ENCODE measurements at places on chromosomes 2 and 18.

DNA sequence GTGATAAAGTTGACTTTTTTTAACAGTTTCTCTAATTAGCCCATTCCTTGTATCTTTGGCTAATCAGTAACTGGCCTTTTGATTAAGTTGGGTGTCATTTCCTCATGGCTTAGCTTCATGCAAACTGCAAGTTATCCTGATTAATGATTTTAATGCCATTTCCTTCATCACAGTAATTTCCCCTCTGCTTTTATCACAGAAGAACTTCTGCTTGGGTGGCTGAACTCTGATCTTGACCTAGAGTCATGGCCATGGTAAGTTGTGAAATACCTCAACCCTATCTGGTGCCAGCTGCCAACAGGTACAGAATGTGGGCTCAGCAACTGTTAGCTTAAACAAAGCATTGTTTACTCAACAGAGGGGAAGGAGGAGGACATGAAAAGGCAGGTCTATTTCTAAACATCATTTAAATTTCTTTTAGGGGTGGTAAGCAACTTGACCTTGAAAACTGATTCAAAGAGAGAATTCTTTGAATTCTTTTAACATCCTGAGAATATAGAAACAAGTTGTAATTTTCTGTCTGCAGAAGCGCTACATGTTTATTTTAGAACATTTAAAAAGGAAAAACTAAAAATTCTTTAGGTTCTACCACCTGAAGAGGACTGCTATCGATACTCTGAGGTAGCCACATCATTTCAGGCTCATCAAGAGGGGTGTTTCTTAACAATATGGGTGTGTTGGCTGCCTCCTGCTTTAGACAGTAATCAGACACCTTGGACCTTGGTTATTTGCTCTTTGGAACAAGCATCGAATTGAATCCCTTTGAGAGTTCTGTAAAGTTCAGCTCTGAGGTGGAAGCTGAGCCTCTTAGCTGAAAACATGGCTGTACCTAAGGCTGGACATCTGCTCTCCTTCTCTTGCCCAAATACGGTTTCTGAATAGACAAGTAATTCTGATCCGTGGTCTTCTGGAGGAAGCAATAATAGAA is 39.7 kb downstream of the ANXA4 start:
- no peak for DNase-seq

- DNase-seq, result no peak
These were observed 126.0 kb downstream of the OSBPL1A start for GRCh38 chr18:24271381-24272228.

DNA sequence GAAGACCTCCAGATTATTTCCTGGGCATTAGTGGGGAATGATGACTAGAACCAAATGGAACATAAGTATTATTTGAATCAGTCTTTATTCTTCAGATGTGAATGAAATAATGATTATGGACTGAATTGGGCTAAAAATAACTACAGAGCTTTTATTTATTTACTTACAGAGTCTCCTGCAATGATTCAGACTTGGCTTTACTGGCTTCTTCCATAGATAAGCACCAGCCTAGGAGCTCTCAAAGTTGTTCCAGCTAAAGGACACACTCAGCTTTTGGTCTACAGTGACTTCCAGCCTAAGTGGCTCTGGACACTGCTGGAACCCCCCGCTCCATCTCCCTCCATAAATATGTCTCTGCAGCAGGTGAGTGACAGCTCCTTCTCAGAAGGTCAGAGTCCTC is 24.3 kb upstream of the ARHGAP25 start:
- DNase-seq, result no peak

- no peak for DNase-seq
These were observed 24.2 kb downstream of the HPCAL1 start for GRCh38 chr2:10326707-10327594.

- no peak for DNase-seq
These were observed 25.9 kb upstream of the RESP18 start for GRCh38 chr2:219358170-219359075.

DNA sequence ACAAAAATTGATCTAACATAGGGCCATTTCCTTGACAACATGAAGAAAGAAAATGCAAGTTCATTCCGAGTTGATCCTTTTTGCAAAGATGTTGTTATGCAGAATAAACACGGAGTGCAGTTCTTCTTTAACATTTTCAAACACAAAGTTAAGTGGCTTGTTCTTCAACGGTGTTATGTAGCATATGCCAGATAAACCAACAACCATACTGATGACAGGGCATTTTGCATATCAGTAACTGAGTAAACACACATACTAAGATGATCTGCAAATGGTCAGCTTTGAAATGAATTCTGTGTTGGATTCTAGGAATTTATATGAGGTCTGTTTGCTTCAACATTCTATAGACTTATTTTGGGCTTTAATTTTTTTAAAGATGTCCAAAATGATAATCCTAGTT is 266.4 kb downstream of the GPD2 start:
- no peak for DNase-seq

- DNase-seq, result no peak
These were observed 414.9 kb downstream of the SATB2 start for GRCh38 chr2:199042660-199043379.

DNA sequence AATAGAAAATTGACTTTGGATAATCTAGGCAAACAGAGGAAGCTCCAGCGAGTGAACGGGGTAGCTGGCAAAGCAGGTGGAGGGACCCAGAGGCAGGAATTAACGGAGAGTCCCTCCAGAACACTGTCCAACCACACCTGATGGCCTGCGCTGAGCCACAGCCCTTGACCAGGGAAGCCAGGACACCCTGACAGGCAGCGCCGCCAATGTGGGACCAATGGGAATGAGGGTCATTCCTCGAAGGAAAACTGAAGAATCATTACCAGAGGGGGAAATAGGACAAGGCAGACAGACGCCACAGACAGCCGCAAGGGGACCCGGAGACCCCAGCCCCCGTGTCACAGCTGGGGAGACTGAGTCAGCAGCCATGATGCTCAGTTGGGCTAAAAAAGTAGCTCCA is 40.8 kb downstream of the HDAC4 start:
- DNase-seq, result no peak

DNA sequence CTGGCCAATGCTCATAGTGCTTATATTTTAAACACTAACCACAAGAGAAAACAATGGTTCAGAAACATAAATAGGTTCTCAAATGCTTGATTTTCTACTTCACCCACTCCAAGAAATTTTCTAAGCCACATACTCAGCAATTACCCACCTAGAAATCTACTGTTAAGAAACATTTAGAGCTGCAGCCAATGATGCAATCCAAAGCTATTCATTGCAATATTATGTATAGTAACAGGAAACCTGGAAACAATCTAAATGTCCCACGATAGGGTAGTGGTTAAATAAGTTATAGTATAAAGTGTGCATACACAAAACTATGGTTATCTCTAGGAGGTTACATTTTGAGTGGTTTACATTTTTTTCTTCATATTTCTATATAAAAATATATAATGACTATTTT is 5.7 kb downstream of the FAM237A start:
- DNase-seq, result no peak

GRCh38 chr18:43148231-43148630 is 32.7 kb upstream of the RIT2 start:
- DNase-seq, result no peak

- no peak for DNase-seq
These were observed 716.5 kb upstream of the RAB6C start for GRCh38 chr2:129262934-129263333.

DNA sequence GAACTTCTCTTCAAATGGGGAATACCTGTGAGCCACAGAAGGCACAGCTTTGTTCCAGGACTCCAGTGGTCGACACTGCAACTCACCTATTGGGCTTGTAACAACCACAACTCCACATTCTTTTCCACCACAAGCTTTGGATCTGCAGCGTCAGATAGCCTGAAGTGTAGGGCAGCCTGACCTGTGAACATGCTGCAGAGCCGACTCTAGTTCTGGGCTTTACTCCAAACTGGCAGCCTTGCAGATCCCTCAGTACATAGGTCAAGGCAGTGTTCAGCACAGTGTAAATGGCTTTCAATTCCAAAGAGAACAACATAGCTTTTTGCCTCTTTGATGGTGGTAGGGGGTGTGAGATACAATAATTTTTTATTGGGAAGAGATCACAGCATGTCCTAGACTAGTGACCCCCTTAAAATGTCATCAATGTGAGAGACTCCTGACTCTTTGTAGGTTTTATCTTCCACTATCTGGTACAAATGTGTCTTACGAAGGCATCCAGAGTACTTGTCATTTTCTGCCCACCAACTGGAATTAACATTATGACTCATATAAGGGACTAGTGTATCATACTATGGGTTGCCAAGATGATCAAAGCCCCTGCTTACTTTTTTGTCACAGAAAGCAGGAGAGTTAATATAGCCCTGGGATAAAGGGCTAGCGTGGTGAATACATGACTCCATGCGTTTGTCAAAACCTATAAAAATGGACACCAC is 149.8 kb downstream of the COPS8 start:
- no peak for DNase-seq

DNA sequence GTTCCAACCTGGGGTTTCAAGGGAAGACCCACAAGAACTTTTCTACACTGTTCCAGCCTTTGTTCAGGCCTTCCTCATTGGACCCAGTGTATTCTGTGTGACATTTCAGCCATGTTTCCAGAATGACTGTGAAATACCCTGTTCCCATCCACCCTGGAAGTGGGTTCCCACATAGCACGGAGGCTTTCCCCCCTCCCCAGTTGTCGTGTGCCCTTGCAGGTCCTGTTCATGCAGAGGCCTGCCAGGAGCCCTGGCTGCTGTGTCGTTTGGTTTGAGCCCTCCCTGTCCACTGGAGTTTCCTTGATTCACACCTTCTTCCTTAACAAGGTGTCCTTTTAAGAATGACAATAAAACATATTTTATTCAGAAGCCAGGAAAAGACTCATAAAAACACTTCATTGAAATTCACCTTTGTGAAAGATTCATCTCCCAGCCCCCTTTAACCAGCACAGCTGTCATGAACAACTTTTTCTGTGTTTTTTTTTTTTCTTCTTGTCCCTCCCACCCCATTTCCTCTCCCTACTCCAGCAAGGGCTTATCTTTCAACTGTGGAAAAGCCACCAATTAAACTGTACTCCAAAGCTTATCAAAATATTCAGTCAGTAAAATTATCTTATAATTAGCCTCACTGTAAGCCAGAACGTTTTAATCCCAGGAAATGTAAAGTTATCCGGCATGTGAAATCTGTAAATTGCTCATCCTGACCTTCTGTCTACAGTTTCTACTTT is 106.4 kb downstream of the ACOXL start:
- DNase-seq, result no peak

DNA sequence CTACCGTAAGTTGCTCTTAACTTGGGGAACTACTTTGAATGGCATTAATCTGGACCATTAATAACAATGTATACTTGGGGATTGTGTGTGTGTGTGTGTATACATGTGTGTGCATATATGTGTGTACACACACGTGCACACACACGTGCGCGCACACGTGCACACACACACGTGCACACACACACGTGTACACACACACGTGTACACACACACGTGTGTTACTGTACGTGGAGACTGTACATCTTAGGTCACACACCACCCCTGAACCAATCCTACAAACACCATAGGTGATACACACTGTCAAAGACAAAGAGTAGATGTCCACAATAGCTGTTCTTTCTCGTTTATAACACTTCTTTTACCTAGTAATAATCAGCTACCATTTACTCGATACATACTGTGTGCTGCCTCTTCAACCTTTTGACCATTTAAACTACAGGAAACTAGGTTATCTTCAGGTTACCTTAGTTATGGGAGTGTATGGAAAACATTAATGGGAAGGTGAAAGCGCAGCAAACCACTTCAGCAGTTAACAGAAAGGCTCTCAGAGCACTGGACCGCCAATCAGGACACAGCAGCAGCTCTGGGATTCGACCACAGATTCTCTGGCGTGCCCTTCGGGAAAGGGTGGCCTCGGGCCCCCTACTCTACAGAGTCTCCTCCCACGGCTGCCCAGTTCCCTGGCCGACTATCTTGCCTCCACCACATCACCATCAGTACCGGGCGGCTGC is 894 bp upstream of the GCC2 start:
- DNase-seq, result no peak

- DNase-seq, result no peak
These were observed 10.9 kb downstream of the UXS1 start for GRCh38 chr2:106183101-106183696.

DNA sequence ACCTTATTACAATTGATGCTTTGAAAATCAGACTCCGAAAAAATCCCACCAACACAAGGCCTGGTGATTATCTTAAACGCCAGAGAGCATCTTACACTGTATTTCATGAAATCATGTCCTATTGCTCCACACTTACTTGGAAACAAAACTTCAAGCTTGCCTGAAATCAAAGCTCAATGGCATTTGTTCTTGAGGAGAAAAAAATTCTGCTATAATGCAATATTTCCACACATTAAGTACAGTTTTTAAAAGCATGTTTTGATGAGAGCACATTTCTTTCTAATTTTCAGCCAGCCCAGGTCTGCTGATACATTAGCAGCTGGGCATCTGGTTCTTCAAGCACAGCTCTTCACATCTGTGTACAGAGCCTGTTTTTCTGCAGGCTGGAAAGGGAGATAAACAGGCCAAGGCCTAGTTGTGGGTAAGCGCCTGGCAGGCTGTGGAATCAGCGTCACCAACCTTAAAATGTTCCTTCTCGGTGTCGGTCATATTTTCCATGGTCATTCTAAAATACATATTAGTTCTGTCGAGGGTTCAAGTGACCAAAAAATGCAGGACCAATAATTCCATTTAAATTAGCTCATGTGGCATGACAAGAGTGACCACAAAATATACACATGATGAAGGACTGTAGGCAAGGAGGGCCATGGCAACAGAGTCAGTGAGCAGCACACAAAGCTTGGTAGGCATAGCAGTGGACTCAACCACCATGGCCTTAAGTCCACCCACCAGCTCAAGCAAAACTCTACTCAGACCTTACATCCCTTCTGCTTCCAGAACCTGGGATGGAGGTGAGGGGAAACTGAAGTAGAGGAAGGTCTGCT is 20.9 kb downstream of the SLC8A1 start:
- no peak for DNase-seq

Measured in stimulated activated CD8-positive, alpha-beta memory T cell treated with anti-CD3 and anti-CD28 coated beads, Interleukin-2, amount 100 ng/mL, for 1 hour (primary cell).